ENCODE measurements at places on chromosomes 2 and 18. TPM values are rescaled to one million over a fixed set of nuclear protein-coding genes. Genes with fewer than 3 reads are reported as not detected.

The CHN1 gene
- 1.4 TPM for total RNA-seq

GRCh38 chr18:55275039-55275901 lies 312.7 kb downstream of the TCF4 start:
- peak; percentile 36 for DNase-seq

The CPO gene
- 0.44 TPM for total RNA-seq

DNA sequence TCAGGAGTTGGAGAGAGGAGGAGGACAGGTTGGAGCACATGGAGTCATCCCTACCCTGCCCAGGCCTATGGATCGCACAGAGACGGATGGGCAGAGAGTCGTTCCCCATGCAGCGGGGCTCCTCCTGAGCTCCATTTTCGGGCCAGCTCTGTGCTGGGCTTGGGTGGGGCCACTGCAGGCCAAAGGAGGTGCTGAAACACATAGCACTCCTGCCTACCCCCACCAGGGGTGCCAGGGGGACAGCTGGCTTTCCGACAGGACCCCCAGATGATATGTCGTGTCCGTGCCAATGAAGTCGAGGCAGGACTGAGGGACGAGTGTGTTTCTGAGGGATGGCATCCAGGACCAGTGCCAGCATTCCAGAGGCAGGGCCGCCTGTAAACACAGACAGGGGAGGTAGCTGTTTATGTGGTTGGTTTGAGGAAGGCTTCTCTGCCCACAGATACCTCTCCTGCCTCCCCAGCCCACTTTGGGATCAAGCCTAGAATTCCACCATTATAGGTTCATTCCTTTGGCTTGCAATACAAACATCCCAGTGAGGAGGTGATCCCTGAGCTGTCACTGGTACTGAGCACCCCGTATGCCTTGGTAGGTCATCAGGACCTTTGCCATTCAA lies 116.6 kb downstream of the GLI2 start:
- no peak for DNase-seq

GRCh38 chr2:660586-661359 lies 16.4 kb downstream of the TMEM18 start:
- no peak for DNase-seq

- no peak for DNase-seq
Observed at GRCh38 chr2:226115832-226116200, 683.8 kb downstream of the IRS1 start.

DNA sequence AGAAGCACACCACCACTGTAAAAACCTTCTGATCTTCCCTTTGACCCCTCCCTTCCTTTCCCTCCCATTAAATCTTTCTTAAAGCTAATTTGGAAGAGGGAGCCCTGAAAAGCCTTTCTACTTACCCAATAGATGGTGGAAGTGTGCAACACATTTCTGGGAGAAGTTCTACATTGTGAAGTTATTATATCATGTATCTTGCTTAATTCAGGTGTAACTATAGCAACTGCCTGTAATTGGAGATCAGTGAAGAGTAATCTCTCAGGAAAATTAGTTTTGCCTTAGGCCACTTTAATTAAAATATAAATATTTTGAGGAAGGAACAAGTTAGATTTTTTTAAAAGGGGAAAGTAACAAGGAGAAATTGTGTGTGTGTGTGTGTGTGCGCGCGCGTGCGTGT lies 266.0 kb downstream of the SH3BP4 start:
- no peak for DNase-seq

DNA sequence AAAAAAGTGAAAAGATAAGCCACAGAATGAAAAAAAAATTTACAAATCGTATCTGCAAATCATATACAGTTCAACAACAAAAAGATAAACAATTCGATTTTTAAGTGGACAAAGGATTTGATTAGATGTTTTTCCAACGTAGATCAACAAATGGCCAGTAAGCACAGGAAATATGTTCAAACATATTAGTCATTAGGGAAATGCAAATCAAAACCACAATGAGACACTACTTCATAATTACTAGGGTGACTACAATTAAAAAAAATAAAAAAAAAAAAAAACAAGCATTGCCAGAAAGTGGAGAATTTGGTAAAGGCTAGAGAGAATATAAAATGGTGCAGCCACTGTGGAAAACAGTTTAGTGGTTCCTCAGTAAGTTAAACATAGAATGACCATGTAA lies 38.3 kb upstream of the RNU4ATAC start:
- no peak for DNase-seq

The NEU4 gene
- total RNA-seq = 78.3 TPM

DNA sequence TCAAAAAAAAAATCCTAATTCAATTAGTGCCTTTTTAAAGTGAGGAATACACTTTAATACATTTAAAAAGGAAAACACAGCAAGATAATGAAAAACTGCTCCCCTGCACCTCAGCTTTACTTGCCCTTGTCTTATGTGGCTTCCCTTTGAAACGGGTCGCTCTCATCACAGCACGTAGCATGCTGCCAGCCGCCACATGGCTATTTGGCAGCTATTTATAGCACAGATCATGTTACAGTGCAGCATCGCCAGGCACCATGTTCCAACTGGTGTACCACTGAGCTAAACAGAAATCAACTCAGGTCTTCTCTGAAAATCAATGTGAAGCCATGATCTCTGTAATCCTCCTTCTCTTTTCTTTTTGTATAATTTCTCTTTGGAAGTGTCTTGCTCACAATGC lies 65.1 kb downstream of the TMEM182 start:
- DNase-seq = no peak

DNA sequence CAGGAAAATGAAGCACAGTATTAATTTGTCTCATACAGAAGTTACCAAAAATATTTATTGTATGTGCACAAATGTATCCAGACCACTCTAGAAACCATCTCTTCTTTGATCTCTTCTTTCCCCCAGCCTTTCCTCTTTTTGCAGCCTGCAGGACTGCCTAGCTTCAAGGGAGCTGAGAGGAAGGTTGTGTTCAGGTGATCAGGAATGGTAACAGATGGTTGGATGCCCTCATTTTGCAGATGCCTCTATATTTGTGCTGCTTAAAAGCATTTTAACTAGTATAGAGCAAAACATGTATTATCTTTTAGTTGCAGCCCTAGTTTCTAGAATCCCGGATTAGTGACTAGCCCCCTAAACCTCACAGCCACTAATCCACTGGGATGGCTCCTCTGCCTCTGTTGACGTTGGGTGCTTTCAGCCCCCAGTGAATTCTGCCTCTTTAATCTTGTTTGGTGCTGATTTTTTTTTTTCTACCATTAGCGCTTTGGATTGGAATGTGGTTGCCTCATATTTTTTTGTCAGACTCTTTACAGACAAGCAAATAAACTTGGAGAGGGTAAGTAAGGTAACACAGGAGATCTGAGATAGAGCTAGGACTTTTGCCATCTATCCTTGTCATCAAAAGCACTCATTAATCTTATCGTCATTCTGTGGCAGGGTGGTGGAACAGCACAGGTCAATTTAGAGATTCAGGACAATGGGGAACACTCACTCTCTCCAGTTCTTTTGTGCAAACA lies 103.8 kb upstream of the NDUFV2 start:
- no peak for DNase-seq

GRCh38 chr2:226023383-226023782 lies 623.9 kb downstream of the NYAP2 start:
- no peak for DNase-seq

- DNase-seq = no peak
Observed at GRCh38 chr2:151619337-151619989, 114.8 kb downstream of the NEB start.

GRCh38 chr18:41096504-41096903 lies 858.5 kb upstream of the PIK3C3 start:
- DNase-seq = no peak

The AMER3 gene
- total RNA-seq = not detected

GRCh38 chr2:193793914-193794313 lies 1599.2 kb upstream of the TMEFF2 start:
- no peak for DNase-seq

GRCh38 chr2:155298001-155298400 lies 599.5 kb downstream of the KCNJ3 start:
- DNase-seq = no peak

DNA sequence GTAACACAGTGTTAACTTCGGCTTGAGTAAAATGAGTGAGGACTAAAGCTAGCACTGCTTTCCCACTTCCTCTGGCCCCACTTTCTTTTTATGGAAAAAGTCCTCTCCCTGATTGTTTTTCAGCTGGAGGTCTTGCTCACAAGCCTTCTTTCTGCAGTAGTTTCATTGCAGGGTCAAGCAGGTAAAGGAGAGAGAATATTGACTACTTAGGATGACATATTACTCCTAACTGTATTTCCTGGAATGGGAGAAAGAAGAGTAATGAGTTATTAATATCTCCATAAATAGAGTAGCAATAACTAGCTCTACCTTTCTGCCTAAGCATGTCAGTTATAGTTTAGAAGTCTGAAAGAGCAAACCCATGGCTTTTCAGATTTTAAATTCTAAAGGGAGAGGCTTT lies 45.0 kb downstream of the MAP4K4 start:
- no peak for DNase-seq

- DNase-seq = no peak
Observed at GRCh38 chr2:9655441-9656269, 24.9 kb upstream of the YWHAQ start.

DNA sequence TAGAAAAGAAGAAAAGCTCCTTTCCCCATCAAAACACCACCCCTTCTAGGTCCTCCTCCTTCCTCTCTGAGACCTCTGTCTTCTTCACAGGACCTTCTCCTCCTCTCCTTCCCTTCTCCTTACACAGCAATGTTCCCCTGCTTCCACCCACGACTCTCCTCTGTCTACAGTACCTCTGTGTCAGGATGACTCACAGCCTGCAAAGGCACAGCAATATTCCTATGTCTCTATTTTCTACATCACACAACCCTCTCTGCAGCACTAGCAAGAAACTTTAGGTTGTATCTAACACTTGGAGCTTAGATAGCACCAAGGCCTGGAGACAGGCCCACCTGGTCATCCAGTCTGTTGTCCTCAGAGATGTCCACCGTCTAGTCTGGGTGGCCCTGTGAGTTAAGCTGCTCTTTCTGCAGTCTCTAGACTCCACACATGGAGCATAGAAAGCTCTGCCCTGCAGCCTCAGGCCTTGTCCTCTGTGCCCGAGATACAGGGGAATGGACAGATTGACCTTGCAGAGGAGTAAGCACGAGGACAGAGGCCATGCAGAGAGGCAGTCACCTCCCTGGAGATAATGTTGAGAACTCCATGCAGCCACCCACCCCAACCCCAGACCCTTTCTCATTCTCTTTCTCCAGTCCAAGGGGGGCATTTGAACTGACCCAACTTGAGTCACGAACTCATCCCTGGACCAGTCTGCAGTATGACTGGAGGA lies 212.0 kb downstream of the TNS1 start:
- no peak for DNase-seq

The NGEF gene
- 19.9 TPM for total RNA-seq

GRCh38 chr18:11147371-11147951 lies 1.9 kb downstream of the PIEZO2 start:
- DNase-seq = no peak

DNA sequence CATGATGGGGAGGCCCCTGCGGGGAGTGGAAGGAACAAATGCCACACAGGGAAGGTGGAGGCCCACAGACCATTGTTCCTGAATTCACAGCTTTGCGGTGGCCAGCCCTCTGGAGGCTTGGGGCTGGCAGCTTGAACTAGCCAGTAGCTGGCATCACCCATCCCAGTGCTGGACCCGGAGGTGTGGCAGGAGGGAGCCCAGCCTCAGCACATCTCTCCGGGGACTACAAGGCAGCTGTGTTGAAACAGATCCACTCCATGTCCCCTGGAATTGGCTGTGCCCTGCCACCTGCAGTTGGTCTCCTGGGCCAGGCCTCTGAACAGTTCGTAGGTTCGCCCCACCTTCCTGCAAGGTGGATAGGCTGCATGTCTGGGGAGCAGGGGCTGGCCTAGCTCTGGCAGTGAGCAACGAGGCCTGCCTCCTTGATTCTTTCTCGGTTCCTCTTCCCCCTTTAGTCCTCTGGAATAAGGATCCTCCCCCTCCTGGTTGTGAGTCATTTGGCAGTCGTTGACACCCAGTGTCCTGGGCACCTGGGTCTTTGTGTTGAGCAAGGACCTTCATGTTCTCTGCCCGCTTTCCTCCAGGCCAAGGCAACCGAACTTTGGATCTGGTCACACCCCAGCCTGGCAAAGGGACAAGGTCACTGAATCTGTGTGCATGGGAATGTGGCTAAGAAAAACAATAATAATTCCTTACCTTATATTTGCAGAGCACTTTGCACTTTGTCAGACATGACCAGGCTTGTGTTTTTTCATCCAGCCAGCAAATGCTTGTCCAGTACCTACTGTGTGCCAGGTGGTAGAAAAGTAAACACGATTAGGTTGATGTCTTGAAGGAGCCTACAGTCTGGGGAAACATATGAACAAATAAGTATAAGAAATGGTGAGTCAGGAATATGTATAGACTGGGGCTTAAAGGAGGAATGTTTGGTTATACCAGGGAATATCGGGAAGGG lies 55.0 kb upstream of the MCFD2 start:
- peak; percentile 92 for DNase-seq

DNA sequence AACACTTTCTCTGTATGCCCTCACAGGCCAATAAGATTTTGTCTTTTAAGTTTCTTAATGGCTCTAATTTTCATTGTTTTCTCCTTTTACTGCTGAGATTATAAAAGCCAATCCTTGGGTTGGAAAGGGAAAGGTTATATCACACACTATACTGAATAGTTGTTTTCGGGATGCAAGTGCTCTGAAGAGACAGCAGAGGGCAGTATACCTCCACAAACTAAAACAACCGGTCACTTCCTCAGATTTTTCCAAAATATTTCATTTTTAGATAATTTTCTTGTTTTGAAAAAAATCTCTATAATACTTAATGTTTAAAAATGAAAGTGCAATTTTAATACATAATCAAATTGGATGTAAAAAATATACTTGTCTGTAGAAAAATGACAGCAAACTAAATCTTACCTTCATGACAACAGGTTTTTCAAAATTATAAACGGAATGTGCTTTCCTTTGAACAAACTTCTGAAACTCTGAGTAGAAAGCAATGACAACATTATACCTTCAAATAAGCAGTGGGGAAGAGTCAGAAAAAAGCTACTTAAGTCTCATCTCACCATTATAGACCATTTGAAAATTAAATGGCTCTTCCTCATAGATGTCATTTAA lies 82.7 kb downstream of the ORC4 start:
- no peak for DNase-seq

GRCh38 chr2:76517574-76517909 lies 806.8 kb upstream of the GCFC2 start:
- peak; percentile 70 for DNase-seq

- DNase-seq = no peak
Observed at GRCh38 chr2:241989074-241989473, 119.5 kb downstream of the RTP5 start.

DNA sequence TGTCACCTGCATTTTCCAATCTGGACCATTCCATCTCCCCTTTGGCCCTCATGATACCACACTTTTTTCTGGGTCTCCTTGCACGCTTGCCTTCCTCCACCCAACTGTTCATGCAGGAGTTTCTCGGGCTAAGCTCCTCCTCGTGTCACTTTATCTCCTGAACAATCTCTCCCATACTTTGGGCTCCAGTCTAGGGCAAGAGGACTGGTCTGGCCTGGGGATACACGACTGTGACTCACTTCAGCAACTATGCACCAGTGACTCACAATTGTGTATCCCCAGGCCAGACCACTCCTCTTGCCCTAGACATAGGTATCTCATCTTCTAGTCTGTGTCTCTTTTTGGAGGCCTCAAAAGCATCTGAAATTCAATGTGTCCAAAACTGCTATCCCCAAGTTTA lies 149.4 kb upstream of the PTPRM start:
- no peak for DNase-seq

The NIFK gene
- total RNA-seq = 13.9 TPM

The ATF2 gene
- 25.7 TPM for total RNA-seq
